ENCODE measurements at places on chromosomes 16 and 17. TPM values are rescaled to one million over a fixed set of nuclear protein-coding genes. Genes with fewer than 3 reads are reported as not detected.

Gene PDIA2
- total RNA-seq = 8.0 TPM

Gene OTOP2
- total RNA-seq = not detected

Gene NPIPB9
- total RNA-seq = 3.4 TPM

Gene ADAD2
- total RNA-seq = 0.20 TPM

Gene NOXO1
- 0.72 TPM for total RNA-seq

Gene CBLN1
- total RNA-seq = 16.4 TPM

Gene C16orf54
- total RNA-seq = 1.1 TPM

Gene BAIAP3
- total RNA-seq = 48.1 TPM

Gene CHST4
- total RNA-seq = 0.44 TPM
